ENCODE measurements at places on chromosomes 11 and 22.

GRCh38 chr11:63979426-63979825 is 5.0 kb downstream of the COX8A start:
- DNase-seq, result no peak

DNA sequence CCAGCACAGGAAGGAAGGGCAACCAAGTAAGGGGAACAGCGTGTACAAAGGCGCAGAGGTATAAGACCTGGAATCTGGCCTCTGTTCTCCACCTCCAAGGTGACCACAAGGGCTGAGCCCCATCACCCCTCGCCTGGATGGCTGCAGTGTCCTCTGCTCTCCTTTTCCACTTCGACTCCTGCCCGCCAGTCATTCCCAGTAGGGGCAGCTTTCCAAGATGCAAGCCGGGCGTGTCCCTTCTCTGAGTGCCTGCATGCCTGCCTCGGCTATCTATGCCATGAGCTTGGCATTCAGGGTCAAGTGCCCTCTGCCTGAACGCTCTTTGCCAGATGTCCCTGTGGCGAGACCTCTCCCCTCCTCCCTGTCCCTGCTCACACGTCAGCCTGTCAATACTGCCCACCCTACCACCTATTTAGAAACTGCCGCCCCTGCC is 17.0 kb downstream of the FADS3 start:
- no peak for DNase-seq

DNA sequence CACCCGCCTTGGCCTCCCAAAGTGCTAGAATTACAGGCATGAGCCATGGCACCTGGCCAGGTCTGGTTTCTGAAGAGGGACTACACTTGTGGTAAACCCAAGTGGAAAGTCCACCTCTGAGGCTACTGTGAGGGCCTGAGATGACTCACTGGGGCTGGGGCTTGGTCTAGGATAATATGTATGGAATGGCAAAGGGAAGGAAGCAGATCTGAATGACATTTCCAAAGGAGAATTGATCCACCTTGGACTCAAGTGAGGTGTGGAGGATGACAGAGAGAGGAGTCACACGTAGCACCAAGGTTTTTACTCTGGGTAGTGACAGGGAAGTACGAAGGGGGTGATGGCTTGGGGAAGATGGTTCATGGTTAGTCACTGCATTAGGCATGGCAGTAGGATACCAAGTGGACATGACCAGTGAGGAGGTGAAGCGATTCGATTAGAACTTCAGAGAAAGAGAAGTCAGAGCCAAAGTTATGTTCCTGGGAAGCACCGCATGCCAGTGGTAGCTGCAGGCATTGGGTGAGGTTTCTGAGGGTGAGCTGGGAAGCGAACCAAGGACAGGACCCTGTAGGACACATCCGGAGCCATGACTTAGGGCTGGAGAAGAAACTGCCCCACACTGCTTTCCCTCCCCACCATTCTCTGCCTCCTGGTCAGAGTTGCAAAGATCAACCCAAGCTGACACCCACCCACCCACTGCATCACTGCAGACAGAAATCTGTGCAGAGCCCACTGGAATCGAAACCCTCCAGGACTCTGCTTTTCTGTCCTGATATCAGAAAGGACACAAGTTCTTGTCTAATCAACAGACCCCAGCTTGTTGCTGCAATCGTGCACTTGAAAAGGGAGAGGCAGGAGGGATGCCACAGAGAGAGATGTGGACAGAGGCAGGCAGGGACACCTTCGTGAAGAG is 13.0 kb upstream of the BCL9L start:
- DNase-seq, result peak; percentile 88

GRCh38 chr22:47445212-47445611 is 682.8 kb downstream of the TBC1D22A start:
- no peak for DNase-seq

- DNase-seq, result peak; percentile 62
These were observed 25.1 kb upstream of the PAMR1 start for GRCh38 chr11:35550374-35551036.

Measured in NCI-H226 (cell line).